ENCODE measurements at places on chromosomes 2 and 18.
A peak's percentile ranks its signal among the peaks of the same experiment; 100 is the strongest.

DNA sequence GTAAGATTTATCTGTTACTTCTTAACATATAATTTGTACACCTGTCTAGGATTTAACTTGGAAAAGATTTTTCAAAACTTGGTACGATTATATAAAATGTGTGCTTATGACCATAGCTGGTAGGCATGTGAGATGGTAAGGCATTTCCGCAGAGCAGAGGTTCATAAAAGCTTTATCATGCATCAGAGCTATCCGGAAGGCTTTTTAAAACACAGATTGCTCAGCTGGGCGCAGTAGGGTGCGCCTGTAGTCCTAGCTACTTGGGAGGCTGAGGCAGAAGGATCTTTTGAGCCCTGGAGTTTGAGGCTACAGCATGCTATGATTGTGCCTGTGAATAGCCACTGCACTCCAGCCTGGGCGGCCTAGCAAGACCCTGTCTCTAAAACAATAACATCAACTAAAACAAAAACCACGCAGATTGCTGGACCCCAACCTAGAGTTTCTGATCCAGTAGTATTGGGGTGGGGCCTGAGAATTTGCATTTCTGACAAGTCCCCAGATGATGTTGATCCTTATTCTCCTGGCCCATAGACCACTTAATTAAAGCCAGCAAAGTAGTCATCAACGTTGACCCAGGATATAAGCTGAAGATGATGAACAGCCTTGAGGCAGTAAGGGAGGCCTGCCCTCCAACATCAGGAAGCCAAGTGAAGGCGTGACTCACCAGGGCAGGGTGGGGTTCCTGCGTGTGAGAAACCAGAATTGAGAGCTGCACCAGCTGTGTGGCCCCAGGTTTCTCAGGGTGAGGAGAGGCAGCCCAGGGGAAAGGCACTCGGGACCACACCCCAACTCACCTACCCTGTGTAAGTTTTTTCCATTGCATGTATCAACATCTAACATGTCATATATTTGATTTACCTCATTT lies 21.6 kb upstream of the SLC20A1 start:
- DNase-seq: no peak

GRCh38 chr2:178008636-178009289 lies 63.8 kb downstream of the PDE11A start:
- peak; percentile 20 for DNase-seq

DNA sequence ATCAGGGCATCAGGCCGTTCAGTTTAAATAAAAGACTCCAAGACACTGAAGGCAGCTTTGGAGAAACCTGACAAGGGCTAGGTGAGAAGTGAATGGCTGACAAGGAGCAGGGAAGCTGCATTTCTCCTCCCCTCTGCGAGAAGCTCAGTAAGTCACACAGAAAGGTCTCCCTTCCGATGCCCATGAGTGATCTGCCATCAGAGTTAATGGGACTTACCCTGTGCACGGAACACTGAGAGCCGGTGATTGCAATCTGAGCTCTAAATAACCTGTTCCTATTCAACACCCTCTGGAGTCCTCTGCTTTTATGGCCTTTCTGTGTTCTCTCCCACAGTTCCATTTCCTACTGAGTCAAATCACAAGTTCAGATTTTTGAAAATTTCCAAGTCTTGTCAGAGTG lies 322.2 kb upstream of the MYT1L start:
- no peak for DNase-seq

- DNase-seq: no peak
These were observed 10.7 kb downstream of the PER2 start for GRCh38 chr2:238277695-238278094.

- DNase-seq: no peak
These were observed 21.9 kb upstream of the SEMA4C start for GRCh38 chr2:96891591-96892333.

DNA sequence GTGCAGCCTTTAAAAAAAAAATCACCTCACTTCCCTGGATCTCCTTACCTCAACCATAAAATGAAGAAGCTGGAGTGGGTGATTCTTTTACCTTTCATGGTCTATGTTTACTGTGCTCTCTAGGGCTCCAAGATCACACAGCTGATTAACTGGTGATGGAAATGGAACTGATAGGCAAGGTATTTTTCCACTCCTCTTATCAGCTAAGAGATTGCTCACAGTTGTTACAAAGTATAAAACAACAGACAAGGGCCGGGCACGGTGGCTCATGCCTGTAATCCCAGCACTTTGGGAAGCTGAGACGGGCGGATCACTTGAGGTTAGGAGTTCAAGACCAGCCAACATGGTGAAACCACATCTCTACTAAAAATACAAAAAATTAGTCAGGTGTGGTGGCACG lies 14.5 kb downstream of the RPS27A start:
- DNase-seq: no peak

GRCh38 chr18:56128153-56128791 lies 510.1 kb downstream of the TXNL1 start:
- DNase-seq: no peak

GRCh38 chr2:233247744-233248143 lies 3.7 kb upstream of the ATG16L1 start:
- DNase-seq: peak; percentile 46

DNA sequence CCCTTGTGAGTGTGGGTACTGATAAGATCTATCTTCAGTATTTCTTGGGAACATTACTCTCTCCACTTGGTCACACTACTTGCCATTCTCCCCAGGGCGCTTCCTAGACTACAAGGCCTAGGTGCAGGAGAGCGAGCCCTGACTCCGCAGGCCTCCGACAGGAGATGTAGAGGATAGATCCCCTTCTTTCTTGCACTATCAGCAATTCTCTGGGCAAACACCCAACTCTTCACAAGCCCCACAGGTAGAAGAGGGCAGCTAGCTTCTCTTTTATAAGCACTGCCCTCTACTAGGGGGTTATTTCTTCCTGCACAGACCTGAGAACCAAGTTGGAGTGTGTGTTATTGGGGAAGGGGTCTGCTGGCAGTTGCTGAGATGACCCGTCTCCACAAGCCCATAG lies 10.7 kb upstream of the RMDN2 start:
- no peak for DNase-seq

DNA sequence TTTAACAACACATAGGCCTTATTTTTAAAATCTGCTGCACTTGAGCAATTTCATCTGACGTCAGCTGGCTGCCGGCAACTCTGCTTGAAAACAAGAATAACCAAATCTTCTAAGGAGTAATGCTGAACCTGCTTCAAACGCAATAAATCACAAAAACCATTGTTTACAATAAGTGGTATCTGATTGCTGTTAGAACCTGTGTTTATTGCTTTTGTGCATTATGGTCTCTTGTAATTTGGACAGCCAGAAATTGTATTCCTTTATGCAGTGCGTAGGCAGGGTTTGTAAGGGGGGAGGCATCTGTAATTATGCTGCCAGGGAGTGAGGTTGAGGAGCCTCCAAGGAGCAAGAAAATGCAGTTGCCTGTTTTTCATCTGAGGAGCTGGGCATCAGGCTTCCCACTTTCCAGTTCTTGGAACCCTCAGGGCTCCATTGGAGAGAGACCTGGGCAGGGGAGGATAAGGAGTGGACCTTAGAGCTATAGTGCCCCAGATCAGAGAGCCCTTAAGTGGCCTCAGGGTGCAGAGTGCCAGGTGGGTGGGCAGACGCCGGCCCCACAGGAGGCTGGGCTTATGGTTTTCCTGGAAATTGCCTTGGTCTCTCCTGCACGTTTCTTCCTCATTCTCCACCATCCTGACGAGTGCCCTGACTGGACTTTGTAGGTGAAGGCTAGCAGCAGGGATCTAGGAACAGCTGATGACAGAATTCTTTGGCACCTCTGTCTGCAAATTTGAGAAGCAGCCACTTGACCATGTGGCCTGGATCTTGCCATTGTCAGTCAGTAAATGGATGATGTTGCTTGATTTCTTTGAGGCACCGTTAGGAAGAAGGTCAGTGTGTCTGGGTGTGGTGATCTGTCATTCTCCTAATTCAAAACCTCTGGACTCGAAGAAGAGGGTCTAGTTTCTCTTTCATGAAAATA lies 129.2 kb downstream of the KLHL29 start:
- no peak for DNase-seq

GRCh38 chr2:63692002-63692606 lies 103.3 kb downstream of the MDH1 start:
- DNase-seq: peak; percentile 38

GRCh38 chr2:181632733-181633401 lies 24.0 kb downstream of the CERKL start:
- DNase-seq: no peak

- DNase-seq: no peak
These were observed 118.2 kb downstream of the ZNF516 start for GRCh38 chr18:76376668-76377358.

DNA sequence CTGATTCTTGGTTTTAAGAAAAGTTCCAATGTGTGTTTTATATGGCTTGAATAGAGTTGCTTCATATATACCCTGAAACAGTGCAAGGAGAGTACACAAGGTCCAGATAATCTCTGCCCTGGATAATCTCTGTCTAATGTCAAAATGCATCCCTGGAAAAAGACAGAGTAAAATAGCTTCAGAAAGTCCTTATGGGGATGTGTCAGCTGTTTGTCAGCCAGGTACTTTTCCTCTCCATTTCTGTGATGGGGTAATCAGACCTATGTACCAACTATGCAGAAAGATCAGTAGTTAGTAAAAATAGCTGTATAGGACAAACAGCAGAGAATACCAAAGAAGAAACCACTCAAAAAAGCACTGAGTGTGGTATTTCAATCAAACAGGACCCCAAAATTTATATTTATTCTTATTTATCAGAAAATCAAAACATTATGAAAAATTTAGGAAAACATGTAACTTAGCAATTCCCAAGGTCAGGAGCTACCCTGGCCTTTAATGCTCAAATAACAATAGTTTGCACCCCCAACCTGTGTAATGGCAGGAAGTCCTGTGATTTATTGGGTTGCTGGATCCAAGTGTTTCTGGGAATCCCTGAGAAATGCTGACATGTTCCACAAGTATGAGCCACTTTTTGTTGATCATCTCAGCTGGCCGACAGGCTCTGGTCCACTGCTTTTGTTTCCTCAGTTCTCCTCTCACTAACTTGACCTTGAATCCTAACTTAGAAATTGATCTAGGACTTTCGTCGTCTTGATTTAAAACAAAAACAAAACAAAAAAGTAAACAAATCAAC lies 69.6 kb downstream of the MDH1 start:
- DNase-seq: no peak

GRCh38 chr18:61972389-61973264 lies 79.8 kb upstream of the RNF152 start:
- DNase-seq: no peak

GRCh38 chr2:85914922-85915321 lies 26.1 kb upstream of the ST3GAL5 start:
- no peak for DNase-seq

DNA sequence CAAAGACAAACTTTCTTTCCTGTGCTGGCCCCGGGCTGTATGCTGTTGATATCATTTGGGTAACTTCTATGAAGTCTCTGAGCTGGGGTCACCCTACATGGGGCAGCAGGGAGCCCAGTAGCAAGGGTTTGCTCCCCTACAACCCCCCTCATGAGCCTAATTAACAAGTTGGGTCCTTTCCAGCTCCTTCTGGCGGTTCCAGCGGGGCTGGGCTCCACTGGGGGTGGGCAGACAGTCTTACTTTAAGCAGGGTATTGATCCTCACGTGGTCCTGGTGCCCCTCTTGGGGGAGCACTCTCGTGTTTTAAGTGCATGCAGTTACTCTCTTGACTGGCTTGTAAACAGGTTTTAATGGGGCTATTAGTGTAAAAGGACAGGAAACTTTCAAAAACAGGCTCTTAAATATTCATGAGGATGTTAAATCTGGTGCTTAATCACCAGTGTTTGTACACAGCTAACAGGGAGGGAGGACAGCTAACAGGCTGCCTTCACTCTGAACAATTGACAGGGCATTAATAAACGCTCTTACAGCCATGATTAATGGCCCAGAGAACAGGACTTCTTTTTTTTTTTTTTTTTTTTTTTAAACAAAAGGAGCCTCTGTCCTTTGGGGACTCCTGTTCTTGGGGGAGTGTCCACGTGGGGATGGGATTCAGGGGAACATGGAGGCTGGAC lies 36.6 kb upstream of the SKOR2 start:
- DNase-seq: no peak

- no peak for DNase-seq
These were observed 8.4 kb downstream of the GTF2A1L start for GRCh38 chr2:48626047-48626446.

DNA sequence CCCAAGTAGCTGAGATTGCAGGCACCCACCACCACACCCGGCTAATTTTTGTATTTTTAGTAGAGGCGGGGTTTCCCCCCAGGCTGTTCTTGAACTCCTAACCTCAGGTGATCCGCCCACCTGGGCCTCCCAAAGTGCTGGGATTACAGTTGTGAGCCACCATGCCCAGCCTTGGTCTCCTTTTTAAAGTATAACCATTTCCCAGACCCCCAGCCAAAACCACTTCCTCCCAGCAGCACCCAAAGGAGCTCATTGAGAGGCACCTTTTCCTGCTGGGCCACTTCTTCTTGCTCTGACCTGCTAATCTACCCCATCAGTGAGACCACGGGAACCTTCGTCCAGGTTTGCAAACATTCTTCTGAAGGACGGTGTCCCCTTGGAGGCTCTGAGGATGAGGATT lies 69.9 kb downstream of the INPP5D start:
- DNase-seq: no peak

GRCh38 chr18:47346016-47346415 lies 94.6 kb upstream of the SKOR2 start:
- no peak for DNase-seq

GRCh38 chr18:44887227-44887631 lies 206.5 kb downstream of the SETBP1 start:
- DNase-seq: peak; percentile 31

- no peak for DNase-seq
These were observed 86.8 kb upstream of the GULP1 start for GRCh38 chr2:188204824-188205223.

DNA sequence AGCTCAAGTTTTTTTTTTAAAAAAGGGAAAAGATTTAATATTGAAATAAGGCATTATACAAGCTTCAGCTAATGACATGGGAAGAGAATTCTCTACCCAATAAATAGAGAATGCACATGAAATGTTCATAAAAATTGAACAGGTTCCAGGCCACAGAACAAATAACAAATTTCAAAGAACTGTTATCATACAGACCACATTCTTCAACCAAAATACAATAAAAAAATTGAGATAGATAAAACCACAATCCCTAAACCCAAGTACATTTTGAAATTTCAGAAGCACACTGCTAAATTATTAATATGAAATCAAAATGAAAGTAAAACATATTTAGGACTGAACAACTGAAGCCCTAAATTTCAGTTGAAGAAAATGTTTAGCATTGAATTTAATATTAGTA lies 89.6 kb downstream of the BCL2 start:
- no peak for DNase-seq

DNA sequence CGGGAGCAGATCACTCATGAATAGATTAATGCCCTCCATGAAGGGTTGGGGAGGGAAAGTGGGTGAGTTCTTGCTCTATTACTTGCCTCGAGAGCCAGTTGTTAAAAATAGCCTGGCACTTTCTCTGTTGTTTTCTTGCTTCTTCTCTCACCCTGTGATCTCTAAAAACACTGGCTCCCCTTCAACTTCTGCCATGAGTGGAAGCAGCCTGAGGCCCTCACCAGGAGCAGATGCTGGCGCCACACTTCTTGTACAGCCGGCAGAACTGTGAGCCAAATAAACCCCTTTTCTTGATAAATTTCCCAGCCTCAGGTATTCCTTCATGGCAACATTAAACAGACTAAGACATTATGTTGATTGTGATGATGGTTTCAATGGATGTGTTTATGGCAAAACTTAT lies 307.0 kb downstream of the PIEZO2 start:
- no peak for DNase-seq

GRCh38 chr2:73593680-73594079 lies 48.5 kb downstream of the NAT8 start:
- DNase-seq: no peak
